ENCODE measurements at places on chromosomes 2 and 18.

DNA sequence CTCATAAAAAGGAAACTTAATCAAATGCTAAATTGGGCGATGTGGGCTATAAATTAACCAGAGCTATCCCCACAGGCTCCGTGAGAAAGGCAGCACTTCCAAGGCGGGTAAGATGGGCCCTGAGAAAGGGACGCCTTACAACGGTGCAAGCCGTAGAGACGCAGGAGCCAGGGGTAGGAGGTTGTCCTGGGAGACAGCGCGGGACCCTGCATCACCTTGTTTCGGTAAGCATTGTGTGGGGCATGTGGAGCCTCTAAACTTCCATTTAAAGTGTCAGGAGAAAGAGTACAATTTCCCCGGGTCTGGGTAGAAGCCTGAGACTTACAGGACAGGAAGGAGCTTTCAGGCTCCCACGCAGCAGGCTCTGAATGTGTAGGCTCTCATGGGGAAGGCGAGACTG lies 1.2 kb upstream of the PER2 start:
- DNase-seq = no peak

GRCh38 chr2:172096626-172097547 lies 5.8 kb downstream of the DLX2 start:
- DNase-seq = peak; percentile 31

DNA sequence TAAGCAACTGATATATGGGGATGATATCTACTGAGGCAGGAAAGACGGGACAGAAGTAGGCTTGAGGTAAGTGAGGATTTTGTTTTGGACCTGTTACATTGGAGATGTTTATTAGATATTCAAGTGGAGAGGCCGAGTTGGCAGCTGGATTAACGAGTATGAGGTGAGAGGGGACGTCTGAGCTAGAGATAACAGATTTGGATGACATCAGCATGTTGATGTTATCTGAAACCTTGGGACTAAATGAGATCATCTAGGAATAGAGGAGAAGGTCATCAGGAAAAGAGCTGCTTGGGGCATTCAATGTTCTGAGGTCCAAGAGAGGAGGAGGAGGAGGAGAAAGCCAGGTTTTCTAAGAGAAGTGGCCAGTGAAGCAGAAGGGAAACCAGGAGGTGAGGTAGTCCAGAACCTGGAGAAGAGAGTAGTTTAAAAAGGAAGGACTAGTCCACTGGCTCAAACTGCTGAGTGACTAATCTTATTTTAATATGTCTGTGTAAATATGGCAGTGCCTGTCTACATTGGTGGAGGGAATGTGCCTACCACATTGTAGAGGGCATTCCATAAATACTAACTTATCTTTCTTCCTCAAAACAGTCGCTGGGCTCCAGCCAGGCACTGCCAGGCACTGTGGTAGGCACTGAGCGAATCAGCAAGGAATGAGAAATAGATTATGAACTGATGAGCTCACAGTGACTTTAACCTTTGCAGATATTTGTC lies 488.3 kb downstream of the DLGAP1 start:
- peak; percentile 57 for DNase-seq

DNA sequence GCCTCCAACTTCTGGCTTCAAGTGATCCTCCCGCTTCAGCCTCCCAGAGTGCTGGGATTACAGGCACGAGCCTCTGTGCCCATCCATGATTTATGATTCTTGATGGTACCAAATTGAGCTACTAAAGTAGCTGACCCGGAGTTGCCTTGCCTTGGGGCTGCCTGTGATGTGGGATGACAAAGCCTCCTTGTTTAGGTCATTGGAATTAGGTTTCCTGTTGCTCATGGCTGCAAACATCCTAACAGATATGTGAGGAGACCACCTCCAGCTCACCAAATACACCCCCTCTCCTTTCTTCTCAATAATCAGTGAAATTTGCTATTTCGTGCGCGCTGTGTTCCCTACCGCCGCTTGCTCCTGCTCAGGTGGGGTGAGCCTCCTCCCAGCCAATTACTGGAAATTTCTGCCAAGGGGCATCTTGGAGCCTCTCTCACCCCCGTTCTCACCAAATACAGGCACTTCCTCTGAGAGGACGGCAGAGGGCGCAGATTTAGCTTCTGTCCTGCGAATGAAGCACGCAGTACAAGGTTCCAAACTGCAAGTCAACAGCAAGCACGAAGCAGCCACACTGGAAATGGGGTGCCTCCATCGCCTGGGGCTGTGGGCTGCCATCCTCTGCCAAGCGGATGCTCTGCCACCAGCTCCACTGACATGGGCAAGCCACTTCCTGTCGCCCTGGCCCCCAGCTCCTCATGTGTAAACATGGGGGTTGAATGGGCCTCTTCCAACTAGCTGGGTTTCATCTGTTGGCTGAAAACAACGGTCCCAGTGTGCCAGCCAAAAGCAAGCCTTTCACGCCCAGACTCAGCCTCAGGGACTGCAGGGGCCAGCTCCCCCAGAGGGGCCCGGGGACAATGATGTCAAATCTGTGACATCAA lies 71.7 kb downstream of the NCAPH start:
- DNase-seq = peak; percentile 85

DNA sequence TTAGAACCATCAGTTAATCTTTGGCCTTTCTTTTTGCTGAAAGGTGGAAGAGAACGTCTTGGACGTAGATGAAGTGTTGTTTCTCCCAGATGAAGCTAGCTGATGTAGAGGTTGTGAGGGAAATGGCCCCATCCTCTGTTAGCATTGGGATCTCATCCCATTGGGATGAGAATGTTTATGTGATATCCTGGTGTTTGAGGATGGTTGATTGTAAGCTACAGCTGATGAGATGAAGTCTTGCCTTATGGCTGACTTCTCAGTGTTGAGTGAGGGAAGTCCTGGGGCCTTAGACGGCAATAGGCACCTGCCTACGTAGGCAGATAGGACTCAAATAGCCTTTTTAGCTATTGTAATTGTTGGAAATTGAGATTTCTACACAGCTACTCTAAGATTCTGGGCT lies 211.3 kb downstream of the MYCN start:
- DNase-seq = no peak

DNA sequence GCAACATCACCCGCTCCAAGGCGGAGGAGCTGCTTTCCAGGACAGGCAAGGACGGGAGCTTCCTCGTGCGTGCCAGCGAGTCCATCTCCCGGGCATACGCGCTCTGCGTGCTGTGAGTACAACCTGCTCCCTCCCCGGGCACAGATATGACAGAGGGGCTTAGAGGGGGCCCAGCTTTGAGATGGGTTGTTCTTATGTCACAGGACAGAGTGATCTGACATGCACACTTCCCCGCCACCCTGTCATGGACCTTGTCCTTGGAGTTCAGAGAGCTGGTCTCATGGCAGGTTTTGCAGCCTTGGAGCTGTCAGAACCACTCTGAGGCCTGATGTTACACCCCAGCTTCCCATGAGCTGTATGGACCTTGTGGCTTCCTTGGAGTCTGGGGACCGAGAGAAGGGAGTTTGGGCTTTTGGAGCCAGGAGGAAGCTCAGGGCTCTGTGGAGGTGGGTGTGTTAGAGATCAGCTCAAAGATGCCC lies 398 bp downstream of the INPP5D start:
- no peak for DNase-seq

- DNase-seq = peak; percentile 86
Observed at GRCh38 chr2:206981739-206982340, 42.5 kb downstream of the CPO start.

DNA sequence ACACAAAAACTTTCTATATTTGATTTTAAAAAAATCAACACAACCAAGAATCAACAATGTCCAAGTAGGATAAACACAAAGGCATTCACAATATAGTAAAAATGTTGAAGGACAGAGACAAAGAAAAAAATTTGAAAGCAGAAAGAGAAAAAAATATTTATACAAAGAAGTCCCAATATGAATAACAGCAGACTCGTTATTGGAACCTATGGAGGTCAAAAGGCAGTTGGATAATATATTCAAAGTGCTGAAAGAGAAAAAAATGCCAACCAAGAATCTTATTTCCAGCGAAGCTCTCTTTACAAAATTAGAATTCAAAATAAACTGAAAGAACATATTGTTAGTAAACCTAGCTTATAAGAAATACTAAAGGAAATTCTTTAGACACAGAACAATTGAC lies 859.5 kb downstream of the LRP1B start:
- DNase-seq = no peak

DNA sequence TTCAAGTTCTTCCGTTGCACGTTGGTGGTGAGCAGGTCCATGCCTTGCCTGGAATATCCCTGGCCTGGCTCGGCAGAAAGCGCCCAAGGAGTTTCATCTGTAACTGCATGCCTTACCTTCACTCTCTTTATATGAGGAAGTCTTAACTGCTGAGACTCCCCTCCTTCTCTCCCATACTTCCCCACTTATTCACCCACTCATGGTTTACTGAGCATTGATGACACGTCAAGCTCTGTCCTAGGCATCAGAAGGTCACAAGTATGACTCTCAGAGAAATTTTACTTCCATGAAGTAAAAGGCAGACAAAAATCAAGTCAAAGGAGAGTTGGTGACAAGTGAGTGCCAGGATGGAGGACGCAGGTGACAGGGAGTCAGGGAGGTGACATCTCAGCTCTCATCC lies 68.2 kb downstream of the TBC1D8 start:
- no peak for DNase-seq

GRCh38 chr2:8121826-8122513 lies 559.9 kb upstream of the ID2 start:
- DNase-seq = no peak

DNA sequence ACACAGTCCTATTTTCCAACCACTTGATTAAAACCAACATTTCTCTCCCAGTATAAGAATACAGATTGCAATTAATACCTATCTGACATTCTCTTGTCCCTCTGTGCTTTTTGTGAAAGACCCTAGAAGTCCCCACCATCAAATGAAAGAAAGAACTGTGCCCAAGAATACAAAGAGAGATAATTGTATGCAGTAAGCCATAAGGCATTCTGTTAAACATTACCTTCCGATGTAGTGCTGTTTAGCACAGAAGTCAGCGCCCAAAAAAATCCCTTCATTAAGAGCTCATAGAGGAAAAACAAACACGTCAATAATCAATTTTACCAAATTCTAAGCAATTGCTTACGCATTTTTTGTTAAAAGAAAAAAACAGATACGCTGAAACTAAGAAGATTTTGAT lies 41.1 kb downstream of the ZNF516 start:
- DNase-seq = peak; percentile 6

DNA sequence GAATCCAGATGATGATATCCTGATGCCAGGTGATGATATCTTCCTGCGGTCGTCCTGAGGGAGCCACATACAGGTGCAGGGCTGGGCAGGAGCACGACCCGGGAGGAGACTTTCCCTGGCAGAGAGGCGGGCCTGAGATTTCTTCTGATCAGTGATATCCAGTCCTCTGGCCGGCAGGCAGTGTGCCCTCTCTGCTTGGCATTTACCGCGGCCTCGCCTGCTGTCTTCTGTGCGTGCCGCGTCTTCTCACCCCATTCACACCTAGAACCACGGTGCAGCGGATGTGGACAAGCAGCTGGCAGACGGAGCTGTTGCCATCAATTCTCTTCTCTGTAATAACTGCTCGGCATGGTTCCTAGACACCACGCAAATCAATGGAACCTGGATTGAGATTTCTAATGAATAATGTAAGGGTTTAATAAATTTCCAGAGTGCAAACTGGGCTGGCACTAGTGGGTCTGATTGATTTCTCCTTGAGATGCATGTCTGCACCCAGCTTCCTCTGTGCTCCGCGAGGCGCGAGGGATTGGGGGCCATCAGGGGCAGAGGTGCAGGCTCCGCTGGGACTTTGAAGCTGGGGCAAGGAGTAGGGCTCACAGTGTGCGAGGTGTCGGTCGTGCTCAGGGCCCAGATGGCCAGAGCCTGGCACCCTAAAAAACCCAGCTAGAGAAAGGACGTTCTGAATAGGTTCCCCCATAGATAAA lies 208.9 kb upstream of the HDAC4 start:
- DNase-seq = no peak

DNA sequence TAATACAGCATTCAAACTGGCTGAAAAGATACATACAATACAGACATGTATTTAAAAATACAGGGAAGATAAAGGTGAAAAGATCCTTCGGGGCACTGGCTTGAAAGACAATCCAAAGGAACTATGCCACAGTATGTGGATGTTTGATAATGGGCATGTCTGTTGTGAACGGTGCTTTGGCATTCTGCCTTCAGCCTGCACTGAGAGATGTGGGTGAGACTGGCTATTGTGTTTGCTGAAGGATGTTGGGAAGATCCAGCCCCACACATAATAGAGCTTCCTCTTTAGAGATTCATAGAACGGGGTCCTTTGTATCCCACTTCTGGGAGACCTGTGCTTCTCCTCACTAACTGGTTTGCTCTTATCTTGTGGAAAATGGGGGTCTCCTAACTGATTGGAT lies 65.1 kb upstream of the CXCR4 start:
- no peak for DNase-seq

GRCh38 chr2:128473175-128474035 lies 154.7 kb upstream of the HS6ST1 start:
- DNase-seq = no peak

DNA sequence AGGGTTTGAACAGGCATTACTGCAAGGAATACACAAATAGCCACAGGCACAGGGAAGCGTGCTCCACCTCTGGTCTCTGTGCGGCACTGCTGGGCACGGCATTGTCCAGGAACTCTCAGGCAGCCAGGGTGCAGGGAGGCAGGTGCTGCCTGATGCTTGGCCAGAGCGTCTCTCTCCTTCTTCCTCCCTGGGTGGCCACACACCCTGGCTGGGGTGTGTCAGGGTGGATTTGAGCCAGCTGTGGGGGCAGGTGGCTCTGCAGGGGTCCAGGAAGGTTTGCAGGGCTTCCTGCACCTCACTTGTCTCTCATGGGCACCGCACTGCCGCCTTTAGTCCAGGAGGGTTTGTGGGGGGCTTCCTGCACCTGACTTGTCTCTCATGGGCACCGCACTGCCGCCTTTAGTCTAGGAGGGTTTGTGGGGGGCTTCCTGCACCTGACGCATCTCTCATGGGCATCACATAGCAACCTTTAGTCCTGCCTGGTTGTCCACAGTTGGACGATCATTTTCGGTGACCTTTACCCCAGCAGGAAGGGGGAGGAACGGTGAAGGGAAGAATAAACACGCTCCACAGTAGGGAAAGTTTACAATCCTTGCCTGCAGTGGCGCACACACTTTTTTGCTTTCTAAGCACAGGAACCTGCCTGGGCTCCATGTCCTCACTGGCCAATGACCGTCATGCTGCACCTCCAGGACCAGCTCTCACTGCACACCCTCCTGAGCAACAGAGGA lies 332.9 kb downstream of the EIPR1 start:
- no peak for DNase-seq

- no peak for DNase-seq
Observed at GRCh38 chr2:40161986-40162385, 289.9 kb downstream of the SLC8A1 start.

- no peak for DNase-seq
Observed at GRCh38 chr2:120596990-120597594, 138.6 kb upstream of the GLI2 start.

DNA sequence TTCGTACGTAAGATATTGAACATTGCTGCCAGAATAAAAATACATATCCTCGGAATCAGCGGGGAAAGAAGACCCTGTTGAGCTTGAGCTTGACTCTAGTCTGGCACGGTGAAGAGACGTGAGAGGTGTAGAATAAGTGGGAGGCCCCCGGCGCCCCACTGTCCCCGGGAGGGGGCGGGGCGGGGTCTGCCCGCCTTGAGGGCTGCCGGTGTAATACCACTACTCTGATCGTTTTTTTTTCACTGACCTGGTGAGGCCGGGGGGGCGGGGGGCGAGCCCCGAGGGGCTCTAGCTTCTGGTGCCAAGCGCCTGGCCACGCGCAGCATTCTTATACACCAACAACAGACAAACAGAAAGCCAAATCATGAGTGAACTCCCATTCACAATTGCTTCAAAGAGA lies 324.0 kb upstream of the REG3G start:
- no peak for DNase-seq

GRCh38 chr18:57813245-57813644 lies 10.1 kb upstream of the ATP8B1 start:
- DNase-seq = no peak

GRCh38 chr2:226398580-226398979 lies 401.0 kb downstream of the IRS1 start:
- no peak for DNase-seq
